ENCODE measurements at places on chromosomes 7 and 10. TPM values are rescaled to one million over a fixed set of nuclear protein-coding genes. Genes with fewer than 3 reads are reported as not detected.

HTR5A gene
- total RNA-seq, result not detected

- peak; percentile 21 for DNase-seq
- peaks cover 32% of the 10 kb centered on the region for H3K4me1 ChIP-seq
- H3K36me3 ChIP-seq, result no peaks in the 10 kb centered on the region
These were observed 67.6 kb downstream of the CAV1 start for GRCh38 chr7:116592445-116592844.

DNA sequence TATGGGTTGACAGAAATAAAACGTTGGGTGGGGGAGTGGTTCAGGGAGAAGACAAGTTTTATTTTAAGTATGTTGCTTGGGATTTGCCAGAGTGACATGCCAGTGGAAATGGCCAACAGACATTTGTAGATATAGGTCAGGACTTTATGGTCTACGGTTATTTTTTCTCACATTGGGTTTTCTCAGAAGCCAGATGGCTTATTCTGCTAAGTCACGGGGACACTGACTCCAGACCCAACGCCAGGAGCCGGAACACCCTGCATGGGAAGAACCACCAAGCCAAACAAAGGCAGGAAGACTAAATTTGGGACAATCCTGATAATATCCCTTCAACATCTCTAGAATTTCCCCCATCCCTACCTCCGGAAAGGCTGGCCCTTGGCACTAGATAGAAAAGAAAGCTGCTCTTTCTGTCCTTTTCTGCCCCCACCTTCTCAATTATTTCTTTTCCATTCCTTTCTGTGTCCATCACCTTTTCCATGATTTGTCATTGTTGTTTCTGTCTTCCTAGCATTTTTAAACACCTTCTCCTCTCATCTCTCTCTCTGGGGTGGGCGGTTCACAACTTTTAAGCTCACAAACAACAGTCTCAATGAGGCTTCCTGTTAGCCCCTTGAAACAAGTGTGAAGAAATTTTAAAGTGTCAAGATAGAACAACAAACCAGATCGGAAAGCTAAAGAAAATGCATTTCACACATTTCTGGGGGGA, 44.7 kb downstream of the TBXAS1 start:
- no peak for DNase-seq
- H3K36me3 ChIP-seq, result no peaks in the 10 kb centered on the region
- no peaks in the 10 kb centered on the region for H3K27me3 ChIP-seq

DNA sequence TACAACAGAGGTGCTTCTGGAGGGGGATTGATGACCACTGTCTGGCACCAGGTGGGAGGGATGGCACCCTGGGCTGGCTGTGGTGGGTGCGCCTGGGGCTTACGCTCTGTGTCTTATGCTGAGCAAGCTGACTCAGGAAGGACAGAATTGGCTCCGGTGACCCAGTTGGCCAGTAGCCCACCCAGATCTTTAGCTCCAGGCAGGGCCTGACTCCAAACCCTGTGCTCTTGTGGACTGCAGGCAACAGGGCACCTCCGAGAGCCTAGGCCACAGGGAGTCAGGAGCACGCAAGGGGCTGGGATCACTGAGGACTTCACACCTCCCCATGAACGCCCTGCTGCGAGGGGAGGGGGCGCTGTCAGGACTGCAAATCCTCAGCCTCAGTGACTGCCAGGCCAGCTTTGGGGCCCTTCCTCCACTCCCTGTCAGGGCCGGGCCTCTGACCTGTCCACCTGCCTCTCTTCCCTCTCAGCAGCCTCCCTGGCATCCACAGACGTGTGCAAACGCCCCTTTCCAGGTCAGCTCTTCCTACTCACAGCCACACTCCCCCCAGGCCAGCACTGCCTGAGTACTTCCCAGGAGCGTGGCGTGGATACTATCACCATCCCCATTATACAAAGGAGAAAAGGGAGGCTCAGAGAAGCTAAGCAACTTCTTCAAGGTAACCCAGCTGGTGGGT, 118.7 kb downstream of the SLIT1 start:
- no peak overlapping the region for H3K27ac ChIP-seq
- H3K36me3 ChIP-seq, result no peaks in the 10 kb centered on the region
- peaks cover 57% of the 10 kb centered on the region for H3K27me3 ChIP-seq
- no peaks in the 10 kb centered on the region for H3K4me1 ChIP-seq
- no peak for DNase-seq

DNA sequence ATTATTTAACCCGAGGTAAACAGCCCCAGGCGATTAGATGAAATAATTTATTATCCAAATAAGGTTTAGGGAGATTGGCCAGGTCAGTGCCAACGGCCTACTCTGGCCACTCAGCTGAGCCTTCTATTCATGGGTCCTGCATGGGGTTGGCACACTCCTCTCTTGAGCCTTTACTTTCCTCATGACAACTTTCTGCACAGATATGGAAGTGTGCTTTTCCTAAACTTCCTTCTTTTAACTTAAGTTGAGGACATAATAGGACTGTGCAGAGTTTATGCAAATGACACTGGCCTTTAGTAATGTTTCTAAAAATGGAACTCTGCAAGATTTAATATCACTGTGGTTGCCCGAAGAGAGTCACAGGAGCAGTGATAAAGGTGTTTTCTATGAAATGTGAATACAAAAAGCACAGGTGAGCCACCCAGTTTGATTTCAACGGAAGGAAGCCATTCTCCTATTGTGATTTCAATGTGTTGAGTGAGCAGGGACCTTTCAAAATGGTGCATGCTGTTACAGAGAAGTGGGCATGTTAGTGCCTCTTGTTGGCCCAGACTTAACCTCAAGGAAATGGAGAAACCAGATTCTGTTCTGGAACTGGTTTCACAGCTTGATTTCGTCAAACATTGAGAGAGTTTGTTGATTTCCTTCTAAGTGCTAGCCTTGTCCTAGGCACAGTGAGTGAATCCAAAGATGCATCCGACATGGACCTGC, 55.7 kb downstream of the LYZL2 start:
- no peak overlapping the region for H3K4me3 ChIP-seq
- H3K27ac ChIP-seq, result no peak overlapping the region
- H3K27me3 ChIP-seq, result peaks cover 5% of the 10 kb centered on the region
- H3K36me3 ChIP-seq, result no peaks in the 10 kb centered on the region
- no peak for DNase-seq

DNA sequence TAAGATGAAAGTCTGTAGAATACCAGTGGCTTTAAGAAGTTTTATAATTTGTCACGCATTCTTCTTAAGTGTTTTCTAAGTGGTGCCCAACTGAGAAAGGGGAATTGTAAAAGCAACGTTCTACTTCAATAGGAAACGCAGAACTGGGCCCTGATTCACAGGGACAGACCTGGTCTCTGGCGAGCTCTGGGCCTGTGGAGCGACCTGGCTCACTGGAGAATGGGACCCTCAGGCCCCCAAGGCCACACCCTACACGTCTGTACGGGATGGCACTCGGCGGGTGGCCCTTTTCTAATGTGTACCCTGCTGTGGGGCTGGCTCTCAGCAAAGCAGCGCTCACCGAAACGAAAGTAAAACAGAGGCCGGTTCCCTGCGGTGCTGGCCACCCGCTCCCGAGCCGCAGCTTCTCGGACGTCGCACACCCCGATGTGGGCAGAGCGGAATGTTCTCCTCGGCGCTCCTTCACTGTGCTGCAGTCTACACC, 205.0 kb downstream of the DIP2C start:
- H3K36me3 ChIP-seq, result no peaks in the 10 kb centered on the region
- peak overlapping the region; percentile 62 for H3K27ac ChIP-seq
- H3K27me3 ChIP-seq, result no peaks in the 10 kb centered on the region
- H3K4me3 ChIP-seq, result peak overlapping the region; percentile 54
- peaks cover 47% of the 10 kb centered on the region for H3K4me1 ChIP-seq

BHLHA15 gene
- total RNA-seq, result not detected

DNA sequence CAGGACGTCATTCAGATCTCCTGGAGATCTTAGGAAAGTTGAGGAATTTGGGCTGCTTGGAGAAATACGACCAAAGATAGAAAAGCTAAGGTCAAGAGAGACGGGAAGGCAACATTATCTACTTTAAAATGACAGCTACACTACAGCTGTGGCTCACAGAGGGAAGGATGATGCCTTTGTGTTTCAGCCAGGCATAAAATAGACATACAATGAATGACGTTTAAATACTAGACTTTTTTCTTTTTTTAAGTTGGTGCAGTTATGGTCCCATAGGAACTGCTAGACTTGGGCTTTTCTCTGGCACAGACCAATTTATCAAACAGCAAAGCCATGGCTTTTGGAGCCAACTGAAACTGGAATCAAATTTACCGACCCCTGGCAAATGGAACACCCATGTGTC, 164.8 kb downstream of the MAGI2 start:
- DNase-seq, result no peak
- no peaks in the 10 kb centered on the region for H3K4me1 ChIP-seq
- no peak overlapping the region for H3K4me3 ChIP-seq
- H3K27me3 ChIP-seq, result no peaks in the 10 kb centered on the region

TSPAN13 gene
- total RNA-seq, result 13.7 TPM

DNA sequence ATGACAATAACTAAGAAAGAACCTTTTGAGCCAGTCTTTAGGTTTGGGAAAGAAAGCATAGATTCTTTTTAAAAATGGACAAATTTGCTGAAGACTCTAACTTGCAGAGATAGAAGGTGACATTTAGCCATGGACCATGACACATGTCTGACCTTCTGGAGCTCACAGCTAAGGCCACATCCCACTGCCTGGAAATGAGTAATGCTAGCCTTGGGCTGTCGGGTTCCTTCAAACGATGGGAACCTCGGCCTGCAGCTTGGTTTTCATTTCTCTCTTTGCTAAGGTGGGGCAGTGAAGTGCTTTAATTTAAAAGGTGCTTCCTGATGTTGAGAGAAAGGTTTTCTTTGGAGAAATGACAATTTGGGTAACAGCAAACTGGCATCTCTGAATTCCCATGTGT, 223.2 kb downstream of the FANK1 start:
- no peaks in the 10 kb centered on the region for H3K36me3 ChIP-seq
- H3K27ac ChIP-seq, result no peak overlapping the region
- H3K27me3 ChIP-seq, result no peaks in the 10 kb centered on the region
- no peaks in the 10 kb centered on the region for H3K4me1 ChIP-seq

DNA sequence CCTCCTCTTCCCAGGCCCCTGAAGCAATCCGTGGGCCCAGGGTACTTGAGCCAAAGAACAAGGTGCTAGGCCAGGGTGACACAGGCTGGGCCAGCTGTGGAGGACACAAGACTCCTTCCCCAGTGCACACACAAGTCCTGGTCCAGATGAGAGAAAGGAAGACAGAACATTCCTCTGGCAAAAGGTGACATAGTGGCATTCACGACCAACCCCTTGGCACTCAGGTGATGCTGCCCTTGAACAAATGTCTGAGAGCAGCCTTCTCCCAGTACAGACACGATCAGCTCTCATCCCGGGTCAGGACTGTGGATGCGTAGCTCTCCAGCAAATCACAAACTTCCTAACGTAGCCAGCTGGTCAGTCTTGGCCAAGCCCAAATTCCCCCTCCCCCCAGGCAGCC, 118.5 kb downstream of the OAT start:
- H3K27ac ChIP-seq, result no peak overlapping the region
- H3K27me3 ChIP-seq, result no peaks in the 10 kb centered on the region
- no peak for DNase-seq
- no peaks in the 10 kb centered on the region for H3K4me1 ChIP-seq
- no peaks in the 10 kb centered on the region for H3K36me3 ChIP-seq

- no peak overlapping the region for H3K27ac ChIP-seq
- H3K27me3 ChIP-seq, result no peaks in the 10 kb centered on the region
- no peak for DNase-seq
- H3K4me1 ChIP-seq, result peaks cover 20% of the 10 kb centered on the region
These were observed 4.3 kb upstream of the GIMAP5 start for GRCh38 chr7:150732786-150733481.

All from left ventricle myocardium inferior (tissue), 1 donor.